ENCODE measurements at places on chromosomes 4 and X.

DNA sequence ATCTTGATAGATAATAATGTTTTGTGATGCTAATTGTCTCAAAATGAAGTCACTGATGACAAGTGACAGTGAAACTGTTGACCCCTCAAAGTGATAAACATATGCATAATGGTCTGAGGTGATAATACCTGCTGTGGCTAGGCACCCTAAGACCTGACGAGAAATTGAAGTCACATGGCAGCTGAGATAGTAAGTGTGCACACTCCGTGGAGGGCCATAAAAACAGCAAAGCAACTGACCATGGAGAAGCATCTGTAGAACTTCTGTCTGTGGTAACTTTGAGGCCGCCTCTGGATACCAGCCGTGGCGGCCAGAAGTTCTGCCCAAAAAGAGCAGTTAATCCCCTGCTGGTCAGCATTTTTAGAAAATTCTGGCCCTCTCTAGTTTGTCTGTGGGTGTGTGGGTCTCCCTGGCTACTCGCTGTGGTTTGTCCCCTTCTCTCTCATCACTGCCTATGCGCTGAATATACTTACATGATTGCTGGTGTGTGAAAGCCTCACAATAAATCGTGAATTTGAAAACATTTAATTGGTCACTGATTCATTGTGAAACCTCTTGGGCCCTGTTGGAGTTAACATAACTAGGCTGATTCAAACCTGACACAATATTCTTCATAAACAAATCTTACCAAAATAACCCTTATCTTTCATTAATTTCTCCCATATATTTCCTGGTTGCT is 50.6 kb downstream of the CCDC149 start:
- no peak for DNase-seq

DNA sequence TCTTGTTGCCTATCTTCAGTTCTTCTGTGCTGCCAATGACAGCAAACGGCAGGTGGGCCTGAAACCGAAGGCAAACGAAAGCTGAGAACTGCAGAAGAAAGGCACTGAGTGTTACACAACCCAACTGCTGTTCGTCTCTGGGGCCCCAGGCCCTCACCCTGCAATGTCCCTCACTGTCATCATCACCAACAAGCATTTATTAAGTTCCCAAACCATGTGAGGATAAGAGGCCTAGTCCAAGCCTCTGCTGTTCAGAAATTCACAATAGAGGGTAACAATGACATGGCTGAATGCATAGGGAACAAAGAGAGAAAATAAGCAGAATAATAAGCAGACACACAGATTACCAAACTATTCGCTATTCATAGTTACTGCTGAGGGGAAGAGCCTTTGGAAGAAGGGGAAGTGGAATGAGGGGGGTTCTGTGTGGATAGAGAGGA is 34.5 kb upstream of the NKRF start:
- no peak for DNase-seq

- DNase-seq = no peak
These were observed 51.6 kb downstream of the SCFD2 start for GRCh38 chr4:53314252-53314651.

GRCh38 chr4:242121-242848 is 63.0 kb downstream of the ZNF732 start:
- DNase-seq = peak; percentile 26

DNA sequence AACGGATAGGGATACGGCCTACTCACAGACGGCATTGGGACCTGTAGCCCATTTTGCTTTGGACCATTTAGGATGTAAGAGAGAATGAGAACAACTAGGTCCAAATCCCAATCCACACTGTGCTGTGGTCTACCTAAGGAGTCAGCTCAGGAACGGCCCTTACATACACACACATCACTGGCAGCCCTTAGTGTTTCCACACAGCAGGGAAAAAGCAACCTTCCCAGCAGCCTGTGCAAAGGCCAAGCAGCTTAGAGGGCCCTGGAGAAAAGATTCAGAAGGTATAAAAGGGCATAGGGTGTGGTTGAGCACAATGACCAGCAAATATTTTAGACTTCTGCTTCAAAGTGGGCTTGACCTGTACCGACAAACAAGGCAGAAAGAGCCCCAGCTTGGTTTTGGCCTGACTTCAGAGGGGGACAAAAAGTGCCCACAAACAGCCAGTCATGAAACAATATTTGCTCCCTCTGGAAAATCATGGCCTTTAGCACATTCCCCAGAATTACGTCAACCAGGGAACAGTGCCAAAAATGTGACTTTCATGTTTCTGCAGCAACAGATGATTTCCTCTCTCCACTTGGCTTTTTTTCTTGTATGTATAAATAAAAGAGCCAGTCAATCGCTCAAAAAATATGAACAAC is 359.5 kb upstream of the FGF16 start:
- DNase-seq = peak; percentile 84

DNA sequence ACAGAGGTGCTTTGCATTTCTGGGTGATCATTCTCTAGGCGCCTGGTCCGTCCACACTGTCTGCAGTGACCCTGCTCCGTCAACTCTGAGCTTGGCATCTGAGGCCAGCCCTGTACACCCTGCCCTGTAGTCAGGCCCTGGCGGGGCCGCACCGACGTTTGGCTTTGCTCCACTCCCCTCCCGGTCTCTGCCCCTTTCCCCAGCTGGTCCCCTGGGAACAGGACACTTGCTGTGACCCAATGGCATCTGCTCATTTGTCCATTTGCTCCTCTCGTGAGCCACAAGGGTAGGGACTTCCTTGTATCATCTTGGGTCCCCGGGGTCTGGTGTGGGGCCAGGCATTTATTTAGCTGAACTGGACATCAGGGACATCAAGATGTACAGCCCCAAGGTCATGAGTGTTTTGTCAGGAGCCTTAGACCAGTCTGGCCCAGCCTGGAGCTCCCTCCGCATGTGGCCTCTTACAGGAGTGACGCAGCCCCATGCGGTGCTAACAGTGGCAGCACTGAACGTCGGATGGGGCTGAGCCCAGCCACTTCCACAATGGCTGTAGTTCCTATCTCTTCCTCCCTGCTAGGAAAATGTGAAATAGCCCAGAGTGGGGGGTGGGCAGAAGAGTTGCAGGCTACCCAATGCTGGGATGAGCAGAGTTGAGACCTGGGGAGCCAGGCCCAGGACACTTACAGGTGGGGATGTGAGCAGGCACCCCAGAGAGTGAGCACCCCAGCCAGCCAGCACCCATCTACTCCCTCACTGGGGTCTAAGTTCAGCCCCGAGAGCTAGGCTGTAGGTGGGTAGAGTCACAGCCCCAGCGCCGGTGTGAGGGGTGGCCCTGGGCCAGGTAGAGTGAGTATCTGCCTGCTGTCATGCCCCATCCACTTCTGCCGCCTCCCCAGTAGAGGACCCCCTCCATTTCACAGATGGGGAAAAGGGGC is 2.0 kb upstream of the SH3BP2 start:
- DNase-seq = peak; percentile 45

- DNase-seq = no peak
These were observed 12.1 kb downstream of the FGFBP1 start for GRCh38 chr4:15926486-15926885.

GRCh38 chr4:82786828-82787227 is 11.8 kb downstream of the SCD5 start:
- DNase-seq = no peak

All from femur (tissue), 1 donor.